ENCODE measurements at places on chromosomes 16 and 17.

GRCh38 chr17:74455025-74455545, 11.3 kb upstream of the CD300A start:
- no peak for DNase-seq

- no peak for DNase-seq
Observed at GRCh38 chr16:83940630-83941378, 12.2 kb upstream of the OSGIN1 start.

DNA sequence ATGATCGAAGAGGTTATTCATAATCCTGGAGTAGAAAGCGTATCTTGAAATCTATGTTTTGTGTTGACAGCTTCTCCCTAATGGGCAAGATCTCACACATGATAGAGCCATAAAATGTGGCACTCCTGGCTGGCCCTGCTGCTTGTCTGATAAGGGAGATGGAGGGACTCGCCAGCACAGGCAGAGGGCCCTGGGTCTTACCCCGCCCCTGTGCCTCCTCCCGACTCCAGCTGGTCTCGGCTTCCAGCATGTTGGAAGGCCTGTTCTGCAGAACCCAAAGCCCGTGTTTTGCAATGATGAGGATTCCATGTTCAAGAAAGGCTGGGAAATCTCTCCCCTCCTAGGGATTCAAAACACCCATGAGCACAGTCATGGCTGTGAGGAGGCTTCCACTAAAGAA, 106.7 kb upstream of the SDK2 start:
- no peak for DNase-seq

DNA sequence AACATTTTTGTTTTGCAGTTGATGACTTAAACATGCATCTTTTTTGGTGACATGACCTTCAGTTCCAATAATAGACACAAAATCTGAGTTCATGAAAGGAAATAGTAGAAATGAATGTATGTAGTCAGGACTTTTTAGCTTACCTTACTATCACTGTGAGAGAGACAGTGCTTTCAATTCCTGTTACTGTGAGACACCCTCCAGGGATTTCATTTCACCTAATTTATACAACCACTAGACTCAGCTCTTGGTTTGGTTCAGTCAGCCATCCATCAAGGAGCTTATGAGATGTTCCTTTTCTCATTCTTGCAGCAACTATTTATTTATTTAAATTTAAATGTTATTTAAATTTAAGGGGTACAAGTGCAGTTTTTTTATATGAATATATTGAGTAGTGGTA, 77.9 kb downstream of the MAP2K4 start:
- no peak for DNase-seq

GRCh38 chr16:84156342-84156784, 11.3 kb downstream of the DNAAF1 start:
- no peak for DNase-seq

GRCh38 chr16:1045993-1046911, 26.3 kb upstream of the SSTR5 start:
- DNase-seq, result no peak

DNA sequence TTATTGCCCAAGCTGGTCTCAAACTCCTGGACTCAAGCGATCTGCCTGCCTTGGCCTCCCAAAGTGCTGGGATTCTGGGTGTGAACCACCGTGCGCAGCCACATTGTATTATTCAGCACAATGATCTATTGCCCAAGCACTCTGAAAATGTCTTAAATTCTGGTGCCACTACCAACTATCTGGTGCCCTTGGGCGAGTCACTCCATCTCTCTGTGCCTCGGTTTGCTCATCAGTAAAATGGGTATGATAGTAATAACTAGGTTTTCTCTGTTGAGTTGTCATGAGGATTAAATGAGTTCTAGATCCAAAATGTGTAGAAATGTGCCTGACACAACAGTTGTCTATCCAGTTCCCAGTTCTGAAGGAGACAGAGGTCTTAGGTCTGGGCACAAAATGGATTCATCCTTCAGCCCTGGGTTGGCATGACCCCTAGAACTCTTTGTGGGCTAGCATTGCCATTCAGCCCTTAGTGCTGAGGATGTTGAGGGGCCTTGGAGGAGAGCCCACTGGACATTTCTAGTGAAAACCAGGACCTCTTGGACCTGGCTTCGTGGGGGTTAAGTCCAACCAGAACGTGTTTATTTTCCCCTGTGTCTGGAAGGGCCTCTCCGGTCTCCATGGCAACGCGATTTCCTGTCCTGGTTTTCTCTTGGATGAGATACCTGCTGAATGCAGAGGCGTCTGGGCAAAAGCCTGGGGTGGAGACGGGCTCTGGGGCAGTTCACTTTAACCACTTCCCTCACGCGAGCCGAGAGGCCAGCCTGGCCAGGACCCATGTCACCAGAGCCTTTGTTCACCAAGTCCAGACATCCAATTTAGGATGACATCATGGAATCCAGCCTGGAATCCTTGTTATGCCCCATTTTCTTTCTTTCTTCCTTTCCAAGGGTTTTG, 43.7 kb upstream of the TNRC6A start:
- DNase-seq, result no peak

GRCh38 chr16:55839115-55839514, 6.2 kb upstream of the CES1 start:
- DNase-seq, result no peak

DNA sequence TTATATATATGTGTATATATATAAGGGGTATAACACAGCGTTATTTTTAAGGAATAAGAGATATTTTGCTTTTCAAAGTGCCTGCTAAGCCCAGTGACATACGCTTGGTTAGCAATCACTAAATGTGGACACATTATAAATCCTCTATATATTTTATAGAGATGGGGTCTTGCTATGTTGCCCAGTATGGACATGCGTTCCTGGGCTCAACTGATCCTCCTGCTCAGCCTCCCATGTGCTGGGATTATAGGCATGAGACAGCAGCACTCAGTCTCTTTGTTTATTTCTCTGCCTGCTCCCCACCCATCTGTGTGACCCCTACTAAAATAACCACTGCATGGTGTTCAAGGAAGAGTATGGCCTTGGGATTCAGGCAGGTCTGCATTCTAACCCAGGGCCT, 63.4 kb downstream of the XYLT1 start:
- no peak for DNase-seq

- DNase-seq, result no peak
Observed at GRCh38 chr16:35255186-35255803, 1795.9 kb downstream of the TP53TG3F start.

GRCh38 chr17:56392321-56392720, 201.2 kb upstream of the NOG start:
- no peak for DNase-seq

DNA sequence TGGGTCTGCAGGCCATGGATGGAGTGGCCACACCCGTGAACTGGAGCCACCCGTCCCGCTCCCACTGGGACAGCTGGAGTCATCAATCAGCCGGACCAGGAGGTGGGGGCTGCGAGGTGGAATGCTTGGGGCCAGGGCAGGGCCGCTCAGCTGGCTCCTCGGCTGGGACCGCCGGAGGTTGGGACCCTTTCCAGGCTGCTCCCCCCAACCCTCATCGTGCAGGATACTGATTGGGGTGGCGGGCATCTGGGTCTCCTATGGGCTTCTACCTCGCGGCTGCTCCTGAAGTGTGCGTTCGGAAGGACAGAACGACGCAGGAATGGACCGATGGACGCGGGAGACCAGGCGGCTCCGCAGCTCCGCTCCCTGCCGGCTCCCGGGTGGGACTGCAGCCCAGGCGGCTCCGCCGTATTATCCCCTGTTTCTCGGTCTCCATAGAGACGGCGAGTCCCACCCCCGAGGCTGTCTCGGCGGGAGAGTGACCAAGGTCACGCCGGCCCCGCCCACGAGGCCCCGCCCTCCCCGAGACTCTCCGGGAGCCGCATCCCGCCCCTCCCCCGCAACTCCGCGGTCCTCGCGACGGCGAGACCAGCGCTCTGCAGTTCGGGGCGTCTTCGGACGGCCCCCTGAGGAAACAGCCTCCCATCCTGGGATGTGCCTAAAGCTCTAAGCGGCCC, at the start of gene TPPP3:
Gene TPPP3, minus strand, starts transcription at position 388 of the 677 bp plus-strand sequence. CDS start 2,387 bp downstream, outside the sequence.
- DNase-seq, result no peak

GRCh38 chr16:54282202-54282927, 4.2 kb downstream of the IRX3 start:
- no peak for DNase-seq

DNA sequence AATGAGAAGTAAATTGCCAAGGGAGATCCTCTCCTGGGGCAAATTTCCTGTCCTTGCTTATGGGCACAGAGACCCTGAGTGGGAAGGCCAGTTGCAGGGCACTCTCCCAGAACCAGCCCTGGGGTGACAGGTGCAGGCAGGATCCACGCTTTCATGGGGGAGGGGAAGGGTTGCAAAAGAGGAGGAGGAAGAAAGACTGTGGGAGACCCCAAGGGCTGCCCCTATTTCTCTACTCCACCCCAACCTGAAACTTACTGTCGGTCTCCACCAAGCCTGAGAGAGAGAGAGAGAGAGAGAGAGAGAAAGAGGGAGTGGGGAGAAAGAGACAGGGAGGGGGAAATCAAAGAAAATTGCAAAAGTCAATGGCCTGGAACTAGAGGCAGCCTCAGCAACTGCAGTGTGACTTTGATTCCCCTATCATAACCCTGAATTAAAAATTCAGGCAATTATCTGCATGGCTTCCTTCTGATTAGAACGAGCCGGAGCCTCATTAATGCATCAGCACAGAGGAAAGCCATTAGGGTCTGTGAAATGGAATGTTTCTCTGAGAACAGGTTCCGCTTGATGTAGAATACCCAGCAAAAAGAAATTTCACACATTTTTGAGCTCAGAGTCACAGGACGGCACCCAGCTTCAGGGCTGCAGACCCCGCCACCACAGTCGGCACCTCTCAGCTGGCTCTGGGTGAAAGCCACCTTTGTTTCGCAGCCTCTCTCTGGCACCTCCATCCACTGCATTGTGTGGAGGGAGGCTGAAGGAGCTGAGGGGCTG, 45.1 kb upstream of the HNF1B start:
- no peak for DNase-seq

- DNase-seq, result no peak
Observed at GRCh38 chr16:77496934-77497333, 62.1 kb upstream of the ADAMTS18 start.

- DNase-seq, result no peak
Observed at GRCh38 chr17:18987230-18987610, 17.3 kb downstream of the FAM83G start.

- DNase-seq, result no peak
Observed at GRCh38 chr17:80781807-80782277, 209.8 kb upstream of the CHMP6 start.

DNA sequence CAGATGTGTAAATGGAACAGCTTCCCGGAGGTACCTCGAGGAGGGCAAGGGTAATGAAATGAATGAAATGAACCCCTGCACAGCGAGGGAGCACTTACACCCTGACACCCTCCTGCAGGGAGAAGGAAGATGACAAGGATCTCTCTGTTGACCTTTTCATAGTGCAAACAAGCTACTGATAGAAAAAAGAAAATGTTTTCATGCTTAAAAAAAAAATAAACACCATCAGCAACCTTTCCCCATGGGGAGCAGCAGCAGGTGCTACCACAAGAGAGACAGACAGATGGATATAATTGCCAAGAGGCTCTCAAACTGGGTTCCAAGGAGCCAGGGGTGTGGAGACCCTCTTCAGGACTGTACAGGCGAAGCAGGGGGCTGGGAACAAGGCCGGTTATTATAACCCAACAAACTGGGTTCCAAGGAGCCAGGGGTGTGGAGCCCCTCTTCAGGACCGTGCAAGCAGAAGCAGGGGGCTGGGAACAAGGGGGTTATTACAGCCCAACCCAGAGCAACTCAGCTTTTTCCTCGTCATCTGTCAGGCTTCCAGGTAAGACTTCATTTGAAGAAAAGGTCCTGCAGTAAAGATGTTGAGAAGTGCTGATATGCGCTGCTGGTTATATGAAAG, 718 bp upstream of the RPH3AL start:
- no peak for DNase-seq

GRCh38 chr16:53948734-53949430, 244.9 kb downstream of the FTO start:
- DNase-seq, result no peak

DNA sequence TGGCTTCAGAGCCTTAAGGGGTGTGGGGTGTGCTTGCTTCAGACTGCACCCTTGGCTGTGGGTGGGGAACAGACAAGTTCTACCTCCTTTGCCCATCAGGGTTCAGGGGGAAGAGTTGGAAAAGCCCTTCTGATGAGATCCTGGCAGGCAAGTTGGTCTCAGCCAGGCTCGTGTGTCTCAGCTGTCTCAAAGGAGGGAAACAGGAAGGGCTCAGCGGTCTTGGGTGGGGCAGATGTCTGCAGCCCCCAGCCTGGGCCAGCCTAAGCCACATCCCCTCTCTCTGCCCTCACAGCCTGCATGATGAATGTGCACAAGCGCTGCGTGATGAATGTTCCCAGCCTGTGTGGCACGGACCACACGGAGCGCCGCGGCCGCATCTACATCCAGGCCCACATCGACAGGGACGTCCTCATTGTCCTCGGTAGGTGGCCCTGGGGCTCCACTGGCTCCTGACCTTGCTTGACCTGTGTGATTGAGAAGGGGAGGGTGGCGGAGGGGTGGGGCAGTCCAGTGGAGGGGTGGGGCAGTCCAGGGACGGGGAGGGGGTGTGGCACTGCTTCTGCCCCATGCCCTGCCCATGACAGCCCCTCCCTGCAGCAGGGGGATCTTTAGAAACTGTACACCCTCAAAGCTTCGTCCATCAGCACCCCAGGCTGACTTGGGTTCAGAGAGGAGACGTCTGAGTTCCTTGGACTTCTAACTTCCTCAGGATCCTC, 199.5 kb downstream of the PRKCB start:
- DNase-seq, result peak; percentile 32

DNA sequence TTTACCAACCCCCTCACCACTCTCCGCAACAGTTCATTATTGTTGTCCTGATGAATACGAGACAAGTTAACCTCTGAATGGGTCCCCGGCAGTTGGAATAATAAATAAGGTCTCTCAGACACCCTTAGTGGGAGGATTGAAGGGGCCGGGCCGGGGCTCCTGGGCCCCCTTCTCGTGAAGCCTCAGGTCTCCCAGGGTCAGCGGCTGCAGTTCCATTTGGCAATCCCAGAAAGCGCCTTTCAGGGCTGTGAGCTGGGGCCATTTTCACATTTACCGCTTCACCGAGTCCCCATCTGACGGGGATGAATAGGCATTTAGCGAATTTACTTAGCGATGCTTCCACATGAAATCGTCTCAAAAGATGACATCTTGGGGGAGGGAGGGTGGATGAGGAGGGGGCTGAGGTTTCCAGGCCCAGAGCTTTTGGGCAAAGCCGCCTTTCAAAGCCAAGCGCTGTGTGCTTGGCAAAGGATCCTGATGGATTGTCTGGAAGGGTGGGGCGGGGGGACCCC, 309.8 kb downstream of the XYLT1 start:
- DNase-seq, result no peak

- DNase-seq, result no peak
Observed at GRCh38 chr17:77540975-77541374, 400.2 kb downstream of the SEC14L1 start.
